ENCODE measurements at places on chromosomes 3 and 15.

DNA sequence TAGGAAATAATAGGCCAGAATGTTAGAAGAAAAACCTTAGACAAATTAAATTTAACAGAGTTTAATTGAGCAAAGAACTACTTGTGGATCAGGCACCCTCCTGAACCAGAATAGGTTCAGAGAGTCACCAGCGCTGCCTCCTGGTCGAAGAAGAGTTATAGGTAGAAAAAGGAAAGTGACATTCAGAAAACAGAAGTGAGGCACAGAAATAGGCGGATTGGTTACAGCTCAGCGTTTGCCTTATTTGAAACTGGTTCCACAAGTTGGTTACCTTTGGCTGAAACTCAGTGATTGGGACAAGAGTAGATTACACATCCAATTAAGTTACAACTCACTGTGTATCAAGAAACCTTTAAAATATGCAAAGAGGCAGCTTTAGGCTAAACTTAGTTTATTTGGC, 4.4 kb downstream of the AADAC start:
- DNase-seq, result no peak

DNA sequence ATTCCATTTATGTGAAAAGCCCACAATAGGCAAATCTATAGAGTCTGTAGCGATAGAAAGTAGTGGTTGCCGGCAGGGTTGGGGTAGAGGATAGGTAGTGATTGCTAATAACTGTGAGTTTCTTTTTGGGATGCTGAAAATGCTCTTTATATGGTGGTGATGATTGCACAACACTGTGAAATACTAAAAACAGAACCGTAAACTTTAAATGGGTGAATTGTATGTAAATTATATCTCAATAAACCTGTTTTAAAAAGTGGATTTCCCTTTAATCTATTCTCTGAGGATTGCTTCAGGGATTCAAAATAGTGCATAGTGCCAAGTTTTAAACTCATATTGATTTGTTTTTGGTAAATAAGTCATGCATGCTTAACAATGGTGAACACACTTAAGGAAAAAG, 140.2 kb downstream of the LPP start:
- DNase-seq, result no peak

DNA sequence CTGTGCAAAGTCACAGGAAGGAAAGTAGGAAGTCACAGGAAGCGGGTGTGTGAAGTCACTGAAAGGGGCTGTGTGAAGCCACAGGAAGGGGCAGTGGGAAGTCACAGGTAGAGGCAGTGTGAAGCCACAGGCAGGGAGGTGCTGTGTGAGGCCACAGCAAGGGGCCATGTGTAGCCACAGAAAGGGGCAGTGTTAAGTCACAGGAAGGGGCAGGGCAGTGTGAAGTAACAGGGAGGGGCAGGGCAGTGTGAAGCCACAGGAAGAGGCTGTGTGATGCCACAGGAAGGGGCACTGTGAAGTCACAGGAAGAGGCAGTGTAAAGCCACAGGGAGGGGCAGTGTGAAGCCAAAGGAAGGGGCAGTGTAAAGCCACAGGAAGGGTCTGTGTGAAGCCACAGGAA, 36.5 kb downstream of the GASK1A start:
- no peak for DNase-seq

- no peak for DNase-seq
These were observed 138.5 kb downstream of the CHSY1 start for GRCh38 chr15:101113114-101114005.

DNA sequence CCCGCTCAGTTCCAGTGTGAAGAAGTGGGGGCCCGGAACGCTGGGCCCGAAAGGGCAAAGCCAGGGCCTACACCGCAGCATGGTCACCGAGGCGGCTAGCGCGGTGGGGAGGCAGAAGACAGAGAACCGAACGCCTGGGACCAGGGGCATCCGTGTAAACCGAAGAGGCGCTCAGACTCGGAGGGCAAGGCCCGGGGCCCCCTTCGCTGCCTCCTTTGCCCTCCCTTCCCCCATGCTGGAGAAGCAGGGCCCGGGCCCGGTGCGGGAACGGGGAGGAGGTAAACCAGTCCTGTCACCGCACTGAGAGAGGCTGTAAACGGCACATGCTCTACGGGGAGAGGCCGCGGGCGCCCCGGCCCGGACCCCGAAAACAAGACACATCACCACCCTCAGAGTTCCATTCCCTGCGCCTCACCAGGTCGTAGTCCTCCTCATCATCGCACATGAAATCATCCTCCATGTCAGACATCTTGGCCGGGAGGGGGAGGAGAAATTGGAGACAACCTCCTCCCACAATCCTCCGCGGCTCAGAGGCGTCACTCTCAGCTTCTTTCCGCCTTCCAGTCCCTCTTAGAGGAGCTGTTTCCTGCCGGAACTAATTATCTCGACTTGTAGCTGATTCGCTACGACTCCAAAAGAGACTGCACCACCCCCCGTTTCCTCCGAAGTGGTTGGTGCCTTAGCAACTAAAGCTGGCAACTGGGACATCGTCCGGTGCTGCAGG, at the start of gene COPS2:
COPS2 (minus strand) TSS at position 490 of the 724 bp plus-strand sequence; CDS start at position 469, 21 bp downstream.
- DNase-seq, result peak; percentile 99

DNA sequence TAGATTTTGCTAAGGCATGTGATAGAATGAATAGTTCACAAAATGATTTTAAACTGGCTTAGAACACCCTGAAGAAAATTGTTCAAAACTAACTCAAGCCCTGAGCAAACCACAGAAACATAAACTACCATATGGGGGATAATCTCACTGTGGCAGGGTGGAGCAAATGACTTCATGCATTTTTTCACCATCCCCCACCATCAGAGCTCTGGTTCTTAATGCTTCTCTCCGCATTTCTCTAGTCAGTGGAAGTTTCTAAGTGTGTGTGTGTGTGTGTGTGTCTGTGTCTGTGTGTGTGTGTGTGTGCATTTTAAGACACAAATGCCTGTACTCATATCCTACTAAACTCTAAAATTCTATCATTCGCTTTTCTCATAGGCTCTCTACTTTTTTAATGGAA, 107.1 kb upstream of the PHLDB2 start:
- DNase-seq, result no peak
